ENCODE measurements at places on chromosomes 6 and 20. TPM values are rescaled to one million over a fixed set of nuclear protein-coding genes. Genes with fewer than 3 reads are reported as not detected.

The CALHM5 gene
- total RNA-seq = 4.4 TPM

The NOL7 gene
- 42.4 TPM for total RNA-seq

The HLA-DOB gene
- 0.32 TPM for total RNA-seq

The ERGIC3 gene
- total RNA-seq = 421 TPM

The GNRH2 gene
- total RNA-seq = not detected

The PRPF6 gene
- 55.3 TPM for total RNA-seq

The TRIM40 gene
- not detected for total RNA-seq

The ZSCAN16 gene
- total RNA-seq = 1.9 TPM

The CGA gene
- total RNA-seq = not detected

The FAM162B gene
- 0.81 TPM for total RNA-seq

The YIPF3 gene
- 102 TPM for total RNA-seq

The BPHL gene
- total RNA-seq = 19.1 TPM

The WFDC10B gene
- 0.32 TPM for total RNA-seq

The ZNF165 gene
- 0.32 TPM for total RNA-seq

Data from hair follicle dermal papilla cell (primary cell).